B cell (primary cell): ENCODE measurements at places on chromosomes 4 and X. TPM values are rescaled to one million over a fixed set of nuclear protein-coding genes. Genes with fewer than 3 reads are reported as not detected.

GAGE2A gene
- not detected in 2 replicates for polyA plus RNA-seq

AFF2 gene
- polyA plus RNA-seq = 0.06 and 0.20 TPM in 2 replicates

TMPRSS11D gene
- polyA plus RNA-seq = not detected in 2 replicates

DNA sequence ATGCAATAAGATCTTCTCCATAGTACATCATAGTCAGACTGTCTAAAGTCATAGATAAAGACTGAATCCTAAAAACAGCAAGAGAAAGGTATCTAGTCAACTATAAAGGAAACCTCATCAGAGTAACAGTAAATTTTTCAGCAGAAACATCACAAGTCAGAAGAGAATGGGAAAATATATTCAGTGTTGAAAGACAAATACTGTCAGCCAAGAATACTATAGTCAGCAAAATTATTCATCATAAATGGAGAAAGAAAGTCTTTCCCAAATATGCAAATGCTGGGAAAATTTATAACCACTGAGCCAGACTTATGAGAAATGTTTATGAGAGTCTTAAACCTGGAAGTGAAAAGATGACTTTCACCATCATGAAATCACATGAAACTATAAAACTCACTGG is 136.7 kb downstream of the KDR start:
- H3K36me3 ChIP-seq = no peaks in the 10 kb centered on the region
- DNase-seq = no peak
- no peaks in the 10 kb centered on the region for H3K4me1 ChIP-seq
- no peak overlapping the region for H3K4me3 ChIP-seq

GRCh38 chr4:76767983-76768382 is 130.0 kb downstream of the SOWAHB start:
- H3K36me3 ChIP-seq = no peaks in the 10 kb centered on the region
- H3K27me3 ChIP-seq = no peaks in the 10 kb centered on the region
- no peak overlapping the region for H3K4me3 ChIP-seq
- DNase-seq = no peak
- H3K4me1 ChIP-seq = no peaks in the 10 kb centered on the region

DNA sequence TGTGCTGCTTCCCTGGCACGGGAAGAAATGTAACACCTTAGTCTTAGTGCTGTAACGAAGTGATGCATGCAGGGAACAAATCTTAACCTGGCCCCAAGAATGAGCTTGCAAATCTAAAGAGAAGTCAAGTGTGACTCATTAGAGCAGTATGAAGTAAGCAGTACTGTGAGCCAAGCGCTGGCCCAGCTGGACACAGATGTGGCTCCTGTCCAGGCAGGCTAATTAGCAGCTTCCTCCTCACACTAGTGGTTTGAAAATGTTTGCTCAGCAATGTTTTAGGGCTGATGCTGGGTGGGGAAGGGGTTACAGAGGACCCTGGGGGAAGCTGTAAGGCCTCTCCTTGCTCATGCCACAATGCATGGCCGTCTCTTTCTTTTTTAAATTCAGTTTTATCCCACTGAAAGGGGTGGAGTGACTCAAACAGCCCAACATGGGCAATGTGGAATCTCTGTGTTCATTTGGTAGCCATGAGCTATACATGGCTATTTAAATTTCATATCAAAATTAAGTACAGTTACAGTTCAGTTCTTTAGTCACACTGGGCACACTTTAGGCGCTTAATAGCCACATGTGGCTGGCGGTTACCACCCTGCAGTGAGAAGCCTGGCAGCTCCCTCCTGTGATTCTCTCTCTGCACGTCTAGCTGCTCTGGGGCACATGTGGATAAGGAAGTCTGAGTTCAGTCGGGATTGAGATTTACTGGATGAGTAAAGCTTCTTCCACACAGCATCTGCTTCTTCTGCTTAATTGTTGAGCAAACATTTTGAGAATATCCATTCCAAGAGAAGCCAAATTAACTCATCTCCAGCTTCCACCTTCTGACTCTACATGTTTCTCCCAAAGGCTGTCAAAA is 48.8 kb downstream of the MAP7D2 start:
- no peaks in the 10 kb centered on the region for H3K36me3 ChIP-seq
- no peaks in the 10 kb centered on the region for H3K27me3 ChIP-seq
- H3K27ac ChIP-seq = no peak overlapping the region
- no peak for DNase-seq
- no peaks in the 10 kb centered on the region for H3K4me1 ChIP-seq

DNA sequence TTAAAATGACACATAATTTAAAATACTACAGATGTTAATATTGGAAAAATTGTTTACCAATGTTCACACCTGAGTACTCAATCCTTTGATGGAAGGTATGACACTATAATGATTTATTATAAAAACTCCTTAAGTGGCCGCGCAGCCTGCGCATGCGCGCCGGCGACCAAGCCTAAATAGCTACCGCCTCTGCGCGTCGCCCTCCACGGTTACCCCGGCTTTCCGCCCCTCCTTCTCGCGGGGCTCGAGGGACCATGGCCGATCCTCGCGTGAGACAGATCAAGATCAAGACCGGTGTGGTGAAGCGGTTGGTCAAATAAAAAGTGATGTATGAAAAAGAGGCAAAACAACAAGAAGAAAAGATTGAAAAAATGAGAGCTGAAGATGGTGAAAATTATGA is 170.2 kb downstream of the DMD start:
- DNase-seq = no peak
- H3K36me3 ChIP-seq = no peaks in the 10 kb centered on the region

DNA sequence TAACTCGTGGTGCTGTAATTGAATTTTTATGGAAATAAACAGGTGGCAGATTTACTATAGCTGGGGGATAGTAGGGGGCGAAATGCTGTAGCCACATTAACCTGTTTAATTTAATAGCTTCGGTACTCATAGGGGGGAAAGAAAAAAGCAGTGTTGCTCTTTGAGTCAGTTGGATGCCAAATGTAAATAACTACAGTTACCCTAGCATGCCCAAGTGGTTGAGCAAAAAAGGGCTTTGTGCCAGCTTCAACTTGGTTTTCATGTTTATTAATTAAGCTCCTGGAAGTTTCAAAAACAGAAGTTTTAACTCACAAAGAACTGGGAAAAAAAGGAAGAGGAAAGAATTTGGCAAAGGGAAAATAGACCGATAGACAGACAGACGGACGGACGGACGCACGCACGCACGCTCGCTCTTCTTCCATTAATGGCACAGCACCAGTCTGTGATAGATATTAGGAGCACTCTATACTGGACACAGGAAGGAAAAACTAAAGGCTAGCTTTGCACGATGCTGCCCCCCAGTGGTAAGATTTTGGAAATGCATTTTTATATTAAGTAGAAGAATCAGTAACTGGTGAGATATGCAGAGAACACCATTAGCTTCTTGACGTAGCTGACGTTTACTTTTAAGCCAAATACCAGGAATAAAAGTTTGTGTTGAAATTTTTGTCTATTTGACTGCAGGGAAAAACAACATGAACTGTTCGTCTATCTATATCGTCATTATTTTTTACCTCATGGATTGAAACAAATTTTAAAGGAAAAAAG is 151.8 kb downstream of the SLC7A11 start:
- H3K27me3 ChIP-seq = no peaks in the 10 kb centered on the region
- peak; percentile 59 for DNase-seq
- H3K36me3 ChIP-seq = no peaks in the 10 kb centered on the region
- no peaks in the 10 kb centered on the region for H3K4me1 ChIP-seq
- H3K4me3 ChIP-seq = no peak overlapping the region

GRCh38 chrX:56268888-56269287 is 36.7 kb downstream of the KLF8 start:
- H3K4me3 ChIP-seq = no peak overlapping the region
- no peaks in the 10 kb centered on the region for H3K4me1 ChIP-seq
- DNase-seq = no peak

GRCh38 chr4:76952071-76952470 is 2.5 kb downstream of the SEPTIN11 start:
- no peaks in the 10 kb centered on the region for H3K36me3 ChIP-seq
- no peak overlapping the region for H3K4me3 ChIP-seq
- H3K27me3 ChIP-seq = no peaks in the 10 kb centered on the region
- peaks cover 16% of the 10 kb centered on the region for H3K4me1 ChIP-seq
- H3K27ac ChIP-seq = no peak overlapping the region

DNA sequence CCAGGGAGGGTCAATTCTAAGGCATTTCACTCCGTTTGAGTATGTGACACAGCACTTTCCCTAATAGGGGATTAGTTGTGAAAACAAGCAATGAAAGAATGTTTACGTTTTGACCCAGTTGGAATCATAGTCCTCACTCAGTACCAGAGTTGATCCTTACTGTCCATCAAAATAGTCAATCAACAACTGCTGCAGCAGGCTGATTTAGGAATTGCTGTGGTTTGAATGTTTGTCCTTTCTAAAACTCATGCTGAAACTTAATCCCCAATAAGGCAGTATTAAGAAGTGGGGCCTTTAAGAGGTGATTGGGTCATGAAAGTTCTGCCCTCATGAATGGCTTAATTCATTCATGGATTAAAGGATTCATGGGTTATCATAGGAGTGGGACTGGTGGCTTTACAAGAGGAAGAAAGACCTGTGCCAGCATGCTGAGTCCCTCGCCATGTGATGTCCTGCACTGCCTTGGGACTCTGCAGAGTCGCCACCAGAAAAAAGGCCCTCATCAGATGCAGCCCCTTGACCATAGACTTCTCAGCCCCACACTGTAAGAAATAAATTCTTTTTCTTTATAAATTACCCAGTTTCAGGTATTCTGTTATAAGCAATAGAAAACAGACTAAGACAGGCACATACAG is 3.1 kb upstream of the FBXL5 start:
- no peaks in the 10 kb centered on the region for H3K36me3 ChIP-seq
- DNase-seq = no peak
- no peaks in the 10 kb centered on the region for H3K27me3 ChIP-seq
- H3K27ac ChIP-seq = no peak overlapping the region
- peaks cover 17% of the 10 kb centered on the region for H3K4me1 ChIP-seq

DNA sequence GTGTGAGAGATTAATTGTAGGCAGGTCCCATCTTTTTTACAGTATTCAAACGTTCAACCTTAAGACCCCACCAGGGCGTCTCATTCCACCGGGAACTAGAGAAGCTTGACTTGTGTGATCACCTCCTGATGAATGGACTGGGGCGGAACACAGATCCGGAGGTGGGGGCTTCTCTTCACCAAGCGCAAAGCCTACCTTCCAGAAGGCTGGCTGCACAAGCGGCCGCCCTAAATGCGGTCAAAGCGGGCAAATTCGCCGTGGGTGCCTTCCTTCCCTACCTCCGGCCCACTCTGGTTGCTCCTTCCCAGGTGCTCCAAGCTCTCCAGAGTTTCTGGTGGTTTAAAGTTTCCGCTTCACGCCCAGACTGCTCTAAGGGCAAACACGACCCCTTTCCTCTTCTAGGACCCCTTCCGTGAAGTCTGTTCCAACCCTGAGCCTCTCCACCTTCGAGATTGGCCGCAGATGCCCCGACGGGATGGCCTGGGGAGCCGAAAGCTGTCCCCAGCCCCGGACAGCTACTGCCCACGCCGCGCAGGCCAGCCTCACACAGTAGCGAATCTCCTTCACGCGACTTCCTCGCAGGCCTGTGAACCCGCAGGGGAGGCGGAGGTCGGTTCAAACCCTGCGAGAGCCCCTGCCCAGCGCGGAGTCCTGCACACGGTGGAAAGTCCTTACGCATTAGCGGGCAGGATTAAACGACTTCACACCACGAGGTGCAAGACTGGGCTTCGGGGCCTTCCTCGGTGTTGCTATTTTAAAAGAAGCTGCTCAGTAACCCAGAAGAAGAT is 1.6 kb upstream of the WWC2 start:
- H3K27ac ChIP-seq = no peak overlapping the region
- H3K36me3 ChIP-seq = no peaks in the 10 kb centered on the region
- peak; percentile 36 for DNase-seq
- peaks cover 19% of the 10 kb centered on the region for H3K4me1 ChIP-seq

- no peak overlapping the region for H3K27ac ChIP-seq
- H3K4me1 ChIP-seq = no peaks in the 10 kb centered on the region
- no peak for DNase-seq
- H3K4me3 ChIP-seq = no peak overlapping the region
- no peaks in the 10 kb centered on the region for H3K27me3 ChIP-seq
Observed at GRCh38 chr4:17490575-17491059, 21.3 kb downstream of the QDPR start.

DNA sequence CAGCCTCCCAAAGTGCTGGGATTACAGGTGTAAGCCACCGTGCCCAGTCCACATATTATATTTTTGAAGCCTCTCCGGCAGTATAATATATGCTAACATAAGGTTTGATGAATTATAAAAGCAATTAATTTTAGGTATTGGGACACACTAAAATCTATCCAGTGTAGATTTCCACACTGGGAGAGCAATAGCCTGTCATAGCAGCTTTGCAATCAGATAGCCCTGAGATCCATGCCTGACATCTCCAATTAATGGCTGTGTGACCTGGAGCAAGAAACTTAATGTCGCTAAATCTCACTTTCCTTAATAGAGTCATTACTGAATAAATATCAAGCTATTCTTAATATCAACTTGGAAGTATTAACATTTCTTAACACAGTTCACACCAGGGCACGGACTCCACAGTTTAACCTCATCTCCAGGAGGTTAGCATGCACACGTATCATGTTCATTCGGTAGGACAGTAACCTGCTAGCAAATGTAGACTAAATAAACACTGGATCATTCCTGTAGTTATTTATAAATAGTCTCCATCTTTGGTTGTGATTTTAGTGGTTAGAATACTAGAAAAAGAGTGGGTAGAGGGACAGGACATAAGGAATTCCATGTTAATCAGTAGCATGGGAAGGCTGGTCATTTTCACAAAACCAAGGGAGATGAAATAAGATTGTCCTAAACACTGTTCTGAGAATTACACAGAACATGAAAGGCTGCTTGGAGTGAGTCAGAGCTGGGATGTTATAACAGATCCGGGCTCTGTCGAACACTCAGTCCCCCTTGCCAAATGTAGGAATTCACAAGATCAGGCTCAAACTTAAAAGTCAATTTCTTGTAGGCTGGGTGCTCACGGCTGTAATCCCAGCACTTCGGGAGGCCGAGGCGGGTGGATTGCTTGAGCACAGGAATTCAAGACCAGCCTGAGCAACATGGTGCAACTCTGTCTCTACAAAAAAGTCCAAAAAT is 254.7 kb downstream of the PALLD start:
- no peaks in the 10 kb centered on the region for H3K36me3 ChIP-seq
- no peaks in the 10 kb centered on the region for H3K4me1 ChIP-seq
- no peaks in the 10 kb centered on the region for H3K27me3 ChIP-seq
- H3K27ac ChIP-seq = no peak overlapping the region
- DNase-seq = no peak

DNA sequence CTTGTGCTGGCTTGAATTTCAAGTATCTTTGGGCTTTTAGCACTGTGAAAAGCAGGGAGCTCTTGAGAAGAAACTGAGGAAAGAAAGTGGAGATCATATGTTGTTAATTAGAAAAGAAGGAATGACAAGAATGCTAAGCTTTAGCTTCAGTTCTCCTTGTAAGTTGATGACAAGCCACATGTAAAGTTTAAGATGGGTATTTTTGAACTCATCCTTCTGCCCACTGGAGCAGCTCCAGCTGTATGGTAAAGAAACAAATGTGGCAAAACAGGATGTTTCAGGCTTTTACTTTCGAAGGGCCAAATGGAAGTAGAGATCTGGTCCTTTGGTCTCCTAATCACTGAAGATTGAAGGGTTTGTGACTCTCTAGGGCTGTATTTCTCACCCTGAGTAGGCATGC is 137.8 kb downstream of the GUCY2F start:
- no peak overlapping the region for H3K4me3 ChIP-seq
- no peaks in the 10 kb centered on the region for H3K36me3 ChIP-seq
- DNase-seq = no peak
- no peaks in the 10 kb centered on the region for H3K4me1 ChIP-seq
- H3K27ac ChIP-seq = no peak overlapping the region
